ENCODE measurements at places on chromosomes 7 and 10.
A peak's percentile ranks its signal among the peaks of the same experiment; 100 is the strongest.

GRCh38 chr10:107443326-107443725 lies 278.8 kb upstream of the SORCS1 start:
- DNase-seq = no peak

- peak; percentile 12 for DNase-seq
Observed at GRCh38 chr10:88039496-88040200, 176.2 kb downstream of the PTEN start.

GRCh38 chr7:128158370-128158769 lies 82.7 kb upstream of the LEP start:
- no peak for DNase-seq

DNA sequence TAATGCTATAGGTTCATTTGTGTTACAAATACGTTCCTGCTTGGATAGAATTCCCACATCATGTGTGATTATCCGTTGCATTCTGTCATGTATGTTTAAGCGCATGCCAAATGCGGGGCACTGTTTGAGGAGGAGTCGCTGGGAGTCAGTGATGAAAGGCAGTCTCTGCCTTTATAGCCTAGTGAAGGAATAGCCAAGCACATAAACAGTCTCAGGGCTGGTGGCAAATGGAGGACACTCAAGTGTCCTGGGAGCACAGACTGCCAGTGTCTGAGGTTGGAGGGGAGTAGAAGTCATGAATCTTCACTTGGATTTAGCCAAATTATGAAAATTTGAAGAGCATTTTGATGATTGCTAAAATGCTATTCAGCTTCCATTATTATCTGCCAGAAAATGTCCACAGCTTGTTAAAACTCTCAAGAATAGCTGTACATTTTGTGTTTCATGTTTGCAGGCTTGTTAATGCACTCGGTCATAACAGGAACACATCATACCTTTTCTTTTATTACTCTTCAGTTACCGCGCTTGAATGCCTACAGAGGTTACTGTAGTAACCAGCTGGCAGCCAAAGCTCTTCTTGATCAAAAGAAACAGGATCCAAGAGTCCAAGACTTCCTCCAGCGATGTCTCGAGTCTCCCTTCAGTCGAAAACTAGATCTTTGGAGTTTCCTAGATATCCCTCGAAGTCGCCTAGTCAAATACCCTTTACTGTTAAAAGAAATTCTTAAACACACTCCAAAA lies 41.6 kb downstream of the NET1 start:
- no peak for DNase-seq

GRCh38 chr10:29862923-29863614 lies 196.3 kb downstream of the JCAD start:
- no peak for DNase-seq

DNA sequence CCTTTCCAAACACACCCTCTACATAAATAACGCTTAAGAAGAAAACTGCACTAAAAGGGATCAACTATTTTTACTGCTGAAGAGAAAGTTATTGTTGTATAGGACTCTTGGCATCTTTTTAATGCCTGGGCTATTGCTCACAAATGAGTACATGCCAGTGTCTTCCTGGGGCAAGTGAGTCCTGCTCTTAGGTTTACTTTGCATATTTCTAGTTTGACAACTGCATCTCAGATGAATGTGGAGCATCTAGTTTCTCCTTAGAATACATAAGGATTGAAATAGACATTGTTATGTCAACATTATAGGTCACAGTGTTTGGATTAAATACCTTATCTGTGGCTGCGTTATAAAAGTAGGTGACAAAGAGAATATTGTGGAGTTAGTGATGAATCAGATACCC lies 44.5 kb downstream of the PSMC2 start:
- no peak for DNase-seq

DNA sequence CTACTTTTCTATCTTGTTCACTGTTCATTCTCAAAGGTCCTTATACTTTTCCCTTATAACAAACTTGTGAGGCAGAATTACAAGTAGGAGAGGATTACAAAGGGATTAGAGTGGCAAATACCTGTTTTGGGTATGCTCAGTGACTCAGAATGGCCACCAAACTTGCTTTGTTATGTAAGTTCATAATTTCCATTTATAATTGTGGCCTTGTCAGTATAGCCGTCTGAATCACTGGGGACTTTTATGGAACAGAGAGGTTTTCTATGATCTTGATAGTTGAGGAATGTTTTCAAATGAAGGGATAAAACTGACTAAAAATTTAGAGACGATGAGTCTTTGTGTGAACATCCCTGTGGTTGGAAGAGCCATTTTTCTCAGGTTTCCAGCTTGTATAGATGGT lies 116.2 kb downstream of the SND1 start:
- no peak for DNase-seq

Data from NCI-H226 (cell line).